ENCODE measurements at places on chromosomes 11 and 22. TPM values are rescaled to one million over a fixed set of nuclear protein-coding genes. Genes with fewer than 3 reads are reported as not detected.

DNA sequence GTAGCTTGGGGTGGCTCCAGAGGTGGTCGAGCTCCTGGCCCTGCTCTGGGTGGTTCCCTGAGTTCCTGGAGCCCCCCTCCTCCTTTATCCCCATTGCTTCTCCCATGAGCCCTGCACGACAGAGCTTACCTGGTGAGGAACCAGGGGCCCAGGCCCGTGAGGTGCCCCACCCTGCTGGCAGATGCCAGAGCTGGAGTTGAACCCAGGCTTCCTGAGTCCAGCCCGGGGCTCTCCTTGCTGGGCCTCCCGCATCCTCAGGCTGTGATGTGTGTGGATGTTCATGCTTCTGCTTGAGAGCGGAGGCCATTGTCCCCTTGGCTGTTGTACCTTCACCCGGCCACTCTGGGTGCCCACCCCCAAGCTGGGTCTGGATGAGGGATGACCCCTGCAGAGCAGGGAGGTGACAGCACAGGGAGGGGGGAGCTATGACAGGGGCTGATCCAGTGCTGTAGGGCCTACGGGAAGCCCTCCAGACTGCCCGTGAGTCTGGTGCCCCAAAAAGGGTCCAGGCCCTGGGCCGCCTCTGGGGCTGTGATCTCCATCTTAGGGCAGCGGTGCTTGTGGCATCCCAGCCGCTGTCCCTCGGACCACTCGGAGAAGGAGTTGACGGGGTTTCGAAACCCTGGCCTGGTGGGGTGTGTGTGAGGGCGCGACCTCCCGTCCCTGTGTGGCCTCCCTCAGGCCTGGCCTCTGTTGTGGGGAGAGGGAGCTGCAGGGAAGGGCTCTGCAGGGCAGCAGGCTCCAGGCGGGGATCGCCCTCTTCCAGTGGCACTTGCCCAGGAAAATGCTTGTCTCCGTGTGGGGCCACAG lies 14.4 kb downstream of the MPPED1 start:
- H3K27me3 ChIP-seq, result peaks cover under 1% of the 10 kb centered on the region
- H3K4me1 ChIP-seq, result peaks cover 36% of the 10 kb centered on the region
- DNase-seq, result no peak

GRCh38 chr11:73139476-73140198 lies 2.5 kb downstream of the FCHSD2 start:
- no peak overlapping the region for H3K27ac ChIP-seq
- H3K4me1 ChIP-seq, result peaks cover 27% of the 10 kb centered on the region
- no peaks in the 10 kb centered on the region for H3K27me3 ChIP-seq
- no peak for DNase-seq
- H3K36me3 ChIP-seq, result no peaks in the 10 kb centered on the region

GRCh38 chr22:28911304-28911690 lies 27.9 kb downstream of the ZNRF3 start:
- no peak overlapping the region for H3K27ac ChIP-seq
- DNase-seq, result no peak
- peaks cover 25% of the 10 kb centered on the region for H3K4me1 ChIP-seq
- no peaks in the 10 kb centered on the region for H3K27me3 ChIP-seq

DNA sequence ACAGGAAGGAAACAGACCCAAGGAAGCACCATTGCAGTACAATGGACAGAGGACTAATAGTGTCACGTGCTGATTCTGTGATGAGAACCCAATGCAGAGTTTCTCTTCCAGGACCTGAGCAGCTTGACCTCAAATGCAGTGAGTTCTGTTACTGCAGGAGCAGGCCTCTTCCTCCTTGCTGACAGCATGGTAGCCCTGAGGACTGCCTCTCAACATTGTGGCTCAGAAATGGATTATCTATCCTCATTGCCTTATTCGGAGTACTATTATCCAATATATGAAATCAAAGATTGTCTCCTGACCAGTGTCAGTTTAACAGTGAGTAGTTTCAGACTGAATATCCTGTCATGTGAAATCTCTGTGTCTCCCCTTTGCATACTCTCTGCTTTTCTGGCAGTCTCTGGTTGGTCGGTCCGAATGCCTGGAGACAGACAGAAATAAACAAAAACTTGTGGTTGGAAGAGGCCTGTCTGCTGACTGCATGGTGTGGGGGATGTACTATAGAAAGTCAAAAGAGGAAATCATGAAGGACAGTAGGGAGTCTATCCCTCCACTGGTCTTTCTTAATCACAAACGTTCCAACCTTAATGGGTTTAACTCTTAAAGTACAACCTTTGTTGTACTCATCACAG lies 6.9 kb upstream of the MS4A14 start:
- no peak overlapping the region for H3K27ac ChIP-seq
- DNase-seq, result no peak
- H3K27me3 ChIP-seq, result no peaks in the 10 kb centered on the region
- H3K4me3 ChIP-seq, result no peak overlapping the region

POTEH gene
- not detected for total RNA-seq

OTOG gene
- 0.34 TPM for total RNA-seq

Measured in neural progenitor cell (in vitro differentiated cells).